ENCODE measurements at places on chromosomes 2 and 18. TPM values are rescaled to one million over a fixed set of nuclear protein-coding genes. Genes with fewer than 3 reads are reported as not detected.

The ELOA2 gene
- not detected for total RNA-seq

The GBX2 gene
- not detected for total RNA-seq

The CYTIP gene
- not detected for total RNA-seq

The FBXO48 gene
- total RNA-seq = 0.37 TPM

The TUBA3E gene
- total RNA-seq = 0.09 TPM

The RIT2 gene
- not detected for total RNA-seq

The NMUR1 gene
- total RNA-seq = not detected

The PFN4 gene
- total RNA-seq = 0.42 TPM

The CYS1 gene
- total RNA-seq = 0.37 TPM

The RESP18 gene
- not detected for total RNA-seq

The VAMP5 gene
- total RNA-seq = 16.6 TPM

The GPBAR1 gene
- not detected for total RNA-seq

The ANKRD62 gene
- total RNA-seq = not detected

The FAP gene
- 272 TPM for total RNA-seq

The FAM237A gene
- total RNA-seq = not detected

The VIT gene
- 0.30 TPM for total RNA-seq

The TFCP2L1 gene
- total RNA-seq = not detected

The CLEC4F gene
- total RNA-seq = not detected

The IL1R1 gene
- total RNA-seq = 25.5 TPM

The ABCB11 gene
- not detected for total RNA-seq

The QPCT gene
- 44.5 TPM for total RNA-seq

The CDK15 gene
- 6.3 TPM for total RNA-seq

The PROKR1 gene
- not detected for total RNA-seq

The CFAP221 gene
- not detected for total RNA-seq

The RGPD6 gene
- 38.9 TPM for total RNA-seq

The DSC2 gene
- total RNA-seq = 2.8 TPM

The CAPN13 gene
- total RNA-seq = not detected

The SATB2 gene
- total RNA-seq = 3.3 TPM

The PLCD4 gene
- total RNA-seq = 0.59 TPM

The MAPK4 gene
- not detected for total RNA-seq

The MYCN gene
- not detected for total RNA-seq

The CD207 gene
- not detected for total RNA-seq

The ABHD1 gene
- total RNA-seq = not detected

The SERPINB10 gene
- total RNA-seq = not detected

The RNF144A gene
- 1.8 TPM for total RNA-seq

The EGR4 gene
- not detected for total RNA-seq

The ARL4C gene
- total RNA-seq = 20.9 TPM

The SRD5A2 gene
- total RNA-seq = not detected

The CHST9 gene
- total RNA-seq = not detected

The MOCOS gene
- total RNA-seq = 11.3 TPM

The ERCC3 gene
- 45.1 TPM for total RNA-seq

The PRKAG3 gene
- total RNA-seq = not detected

Measured in smooth muscle cell of the umbilical artery (primary cell).